ENCODE measurements at places on chromosomes 5 and 9.

- DNase-seq, result no peak
These were observed 26.6 kb downstream of the ERAP2 start for GRCh38 chr5:96902876-96903275.

- no peak for DNase-seq
These were observed 1495.8 kb downstream of the EFNA5 start for GRCh38 chr5:106174903-106175302.

- DNase-seq, result no peak
These were observed 12.5 kb downstream of the GARNL3 start for GRCh38 chr9:127277099-127277498.

DNA sequence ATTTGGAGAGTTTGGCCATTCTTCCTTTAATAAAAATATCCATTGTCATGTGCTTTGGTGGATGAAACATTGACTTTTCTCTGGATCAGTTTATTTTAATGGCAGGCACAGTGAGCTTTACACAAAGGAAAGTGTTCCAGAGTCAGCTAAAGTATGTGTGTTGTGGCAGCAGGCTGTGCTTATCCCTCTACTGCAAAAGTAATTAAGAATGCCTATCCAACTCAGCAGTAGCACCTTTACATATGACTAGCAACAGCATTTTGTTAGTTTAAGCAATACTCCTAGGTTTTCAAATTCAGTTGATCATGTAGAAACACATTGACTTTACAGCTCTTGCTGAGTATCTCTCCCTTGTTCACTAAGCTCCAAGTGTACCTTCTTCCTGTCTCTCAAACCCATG is 730.5 kb upstream of the RGMB start:
- no peak for DNase-seq

GRCh38 chr5:116472274-116472673 is 102.3 kb downstream of the SEMA6A start:
- DNase-seq, result no peak

DNA sequence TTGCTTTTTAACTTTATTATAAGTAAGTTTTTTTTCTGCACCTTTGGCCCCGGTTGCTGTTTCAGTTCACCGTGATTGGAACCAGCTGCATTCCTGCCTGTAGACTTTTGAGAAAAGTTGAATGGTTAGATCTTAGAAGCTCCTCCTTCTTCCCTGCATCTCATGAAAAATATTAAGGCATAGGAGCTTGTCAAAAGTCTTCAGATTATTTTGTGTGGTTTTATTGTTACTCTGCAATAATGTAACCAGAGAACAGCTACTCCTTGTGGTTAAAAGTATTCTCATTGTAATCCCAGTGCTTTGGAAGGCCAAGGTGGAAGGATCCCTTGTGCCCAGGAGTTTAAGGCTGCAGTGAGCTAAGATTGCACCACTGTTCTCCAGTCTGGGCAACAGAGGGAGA is 3.3 kb upstream of the SLC2A8 start:
- DNase-seq, result no peak

DNA sequence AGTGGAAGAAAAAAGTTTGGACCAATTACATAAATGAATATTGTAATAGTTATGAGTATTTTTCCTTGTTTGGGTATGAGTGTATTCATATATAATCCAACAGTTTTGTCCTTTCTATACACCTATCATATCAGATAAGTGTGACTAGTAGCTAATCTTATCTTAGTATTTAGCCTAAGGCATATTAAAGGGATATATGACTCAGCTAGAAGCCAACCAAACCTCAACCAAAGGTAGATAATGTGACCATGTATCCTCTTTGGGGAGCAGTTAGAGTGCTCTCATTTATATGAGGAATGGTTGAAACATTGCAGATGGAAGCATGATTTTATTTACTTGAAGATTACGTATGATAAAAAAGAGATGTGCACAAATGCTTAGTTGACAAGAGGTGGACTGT is 370.0 kb upstream of the CTNND2 start:
- DNase-seq, result no peak

- no peak for DNase-seq
These were observed 590.2 kb upstream of the MEF2C start for GRCh38 chr5:89473196-89473595.

- no peak for DNase-seq
These were observed 323.7 kb downstream of the ARRDC3 start for GRCh38 chr5:91059409-91059808.

GRCh38 chr9:127396253-127396807 is 639 bp upstream of the SLC2A8 start:
- DNase-seq, result no peak

DNA sequence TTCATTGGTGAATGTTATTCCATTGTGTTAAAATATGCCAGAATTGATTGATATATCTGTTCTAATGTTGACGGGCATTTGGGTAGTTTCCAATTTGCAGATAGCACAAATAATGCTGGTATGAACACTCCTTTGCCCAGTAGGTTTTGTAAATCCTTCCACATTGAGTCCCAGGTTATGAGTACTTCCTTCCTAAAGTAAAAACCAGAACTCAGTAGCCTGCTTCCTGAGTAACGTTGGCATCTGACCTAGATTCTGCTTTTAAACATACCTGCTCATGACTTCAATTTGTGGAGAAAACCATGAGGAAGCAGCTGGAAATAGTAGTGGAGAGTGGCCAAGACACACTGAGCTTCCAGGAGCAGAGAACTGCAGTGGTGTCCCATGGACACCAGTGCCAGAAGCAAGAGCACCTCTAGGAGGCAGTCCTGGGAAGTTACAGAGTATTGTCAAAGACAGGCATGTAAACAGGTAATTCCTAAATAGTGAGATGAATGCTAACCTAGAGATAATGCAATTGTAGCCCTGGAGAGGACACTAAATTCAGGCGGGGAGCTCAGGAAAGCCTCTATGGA is 24.3 kb upstream of the RASGRF2 start:
- DNase-seq, result no peak

GRCh38 chr5:83035373-83036100 is 41.7 kb downstream of the TMEM167A start:
- no peak for DNase-seq

DNA sequence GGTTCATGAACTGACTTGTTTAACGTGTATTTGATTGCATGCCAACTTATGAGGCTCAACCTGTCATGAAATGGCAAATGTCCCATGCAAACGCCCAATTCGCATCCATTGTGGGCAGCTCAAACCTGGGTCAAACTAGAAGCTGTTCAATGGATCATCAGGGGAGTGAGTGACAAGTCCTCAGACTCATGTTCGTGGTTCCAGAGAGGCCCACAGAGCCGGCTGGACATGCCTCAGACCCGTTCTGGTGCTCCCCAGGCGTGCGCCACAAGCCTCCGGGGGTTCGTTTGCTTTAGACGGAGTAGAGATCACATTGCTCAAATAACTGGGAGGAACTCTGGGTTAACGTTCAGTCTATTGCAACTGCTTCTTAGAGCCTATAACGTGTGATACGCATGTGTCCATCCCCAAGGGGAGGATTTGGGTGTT is 15.0 kb downstream of the GFI1B start:
- no peak for DNase-seq

DNA sequence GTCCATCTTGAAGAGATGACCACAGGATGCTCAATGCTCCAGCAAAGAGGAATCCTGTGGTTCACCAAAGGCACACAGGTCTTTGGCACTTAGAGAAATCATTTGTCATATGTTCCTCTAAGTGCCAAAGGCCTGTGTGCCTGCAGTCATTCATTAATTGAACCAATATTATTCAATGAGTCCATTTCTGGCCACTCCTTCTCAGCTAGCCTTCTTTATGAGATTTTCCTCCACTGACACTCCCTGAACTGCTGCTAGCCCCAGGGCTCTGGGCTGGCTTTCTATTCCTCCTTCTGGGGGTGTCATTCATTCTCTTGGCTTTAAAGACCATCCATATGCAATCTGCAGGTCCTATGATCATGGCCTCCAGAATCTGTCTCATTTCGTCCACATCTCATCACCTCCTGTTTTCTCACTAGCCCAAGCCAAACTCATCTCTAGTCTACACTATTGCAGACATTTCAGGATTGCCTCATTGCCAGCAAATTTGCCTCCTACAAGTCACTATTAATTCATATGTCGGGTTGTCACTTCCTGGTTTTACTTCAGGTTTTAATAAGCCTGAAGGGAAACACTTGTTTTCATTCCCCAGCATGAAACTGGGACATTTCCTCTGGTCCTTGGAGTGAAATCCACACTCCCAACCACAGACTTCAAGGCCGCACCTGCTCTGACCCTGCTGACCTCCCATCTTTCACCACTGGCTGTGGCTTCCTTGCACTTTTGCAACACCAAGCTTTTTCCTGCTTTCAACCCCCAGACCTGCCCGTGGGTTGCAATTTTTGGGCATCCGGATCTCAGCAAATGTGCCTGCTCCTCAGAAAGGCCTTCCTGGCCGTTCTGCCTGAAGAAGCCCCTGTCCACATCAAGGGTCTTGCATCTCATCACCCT is 35.1 kb downstream of the KCNIP1 start:
- no peak for DNase-seq

GRCh38 chr5:16894236-16895057 is 41.6 kb downstream of the MYO10 start:
- DNase-seq, result no peak

GRCh38 chr9:93194221-93194625 is 10.3 kb downstream of the WNK2 start:
- no peak for DNase-seq

DNA sequence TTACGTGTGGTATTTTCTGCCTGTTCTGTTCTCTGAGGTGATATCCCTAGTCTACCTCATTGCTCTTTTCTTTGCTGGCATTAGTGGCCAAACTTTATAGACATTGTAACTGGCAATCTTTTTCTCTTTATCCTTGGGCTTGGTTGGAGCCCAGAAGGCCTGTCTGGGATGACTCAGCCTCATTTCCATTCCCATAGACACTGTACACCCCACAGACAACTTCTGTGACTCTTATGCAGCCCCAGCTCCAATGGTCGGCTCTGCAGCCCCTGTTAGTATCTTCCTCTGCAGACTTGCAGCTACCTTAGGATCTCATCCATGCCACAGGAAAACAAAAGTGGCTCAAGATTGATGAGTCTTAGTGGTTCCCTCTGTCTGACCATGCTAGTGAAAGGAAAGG is 79.8 kb downstream of the CFAP95 start:
- DNase-seq, result no peak

- DNase-seq, result peak; percentile 18
These were observed 30.4 kb downstream of the CAMK4 start for GRCh38 chr5:111254613-111255012.

DNA sequence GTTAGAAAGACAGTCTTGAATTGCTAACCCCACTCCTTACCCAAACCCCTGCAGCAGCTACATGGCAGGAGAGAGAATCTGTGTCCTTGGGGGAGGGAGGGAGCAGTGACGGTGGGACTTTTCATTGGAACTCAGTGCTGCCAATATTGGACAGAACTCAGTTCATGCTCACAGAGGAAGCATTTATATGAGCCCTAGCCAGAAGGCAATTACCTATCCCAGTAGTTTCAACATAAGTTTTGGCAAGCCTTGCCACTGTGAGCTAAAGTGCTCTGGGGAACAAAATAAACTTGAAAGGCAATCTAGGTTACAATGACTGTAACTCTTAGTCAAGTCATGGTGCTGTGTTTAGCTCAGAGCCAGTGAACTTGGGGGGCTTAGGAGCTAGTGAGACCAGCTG is 1013.4 kb upstream of the COX7C start:
- no peak for DNase-seq

DNA sequence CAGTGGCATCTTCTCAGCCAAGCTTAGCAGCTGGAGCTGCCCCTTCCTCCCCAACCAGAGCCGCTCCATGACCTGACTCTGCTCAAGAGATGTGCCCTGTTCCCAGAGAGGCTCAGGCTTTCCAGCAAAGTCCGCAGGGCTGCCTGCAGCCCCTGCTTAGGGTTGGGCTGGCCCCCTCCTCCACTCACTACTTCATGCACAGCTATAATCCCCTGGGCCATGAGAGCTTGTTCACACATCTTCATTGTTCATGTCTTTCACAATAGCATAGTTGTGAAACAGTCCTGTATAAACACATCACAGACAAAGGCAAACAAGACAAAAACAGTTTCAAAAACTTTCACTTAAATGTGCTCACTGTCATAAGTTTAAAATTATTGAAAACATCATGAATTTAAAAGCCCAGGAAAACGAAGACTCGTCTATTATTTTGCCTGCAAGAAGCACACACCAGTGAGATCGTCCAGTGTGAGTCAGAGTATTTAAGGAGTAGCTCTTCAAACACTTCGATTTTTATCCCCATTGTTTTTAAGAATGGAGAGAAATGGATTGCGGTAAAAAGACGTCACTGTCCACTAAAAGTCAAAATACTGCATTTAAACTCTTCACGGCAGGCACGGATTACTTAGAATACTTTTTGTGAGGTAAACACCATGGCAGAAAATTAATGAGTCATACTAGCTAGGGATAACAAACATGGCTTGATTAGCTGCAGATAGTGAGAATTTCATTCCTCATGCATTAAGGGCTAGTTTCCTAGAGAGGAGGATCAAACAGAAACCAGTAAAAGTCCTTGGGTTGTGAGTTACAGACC is 40.7 kb upstream of the S1PR3 start:
- DNase-seq, result no peak

- DNase-seq, result no peak
These were observed 1152.9 kb upstream of the CDH6 start for GRCh38 chr5:30040488-30041118.

- DNase-seq, result no peak
These were observed 33.5 kb downstream of the LNPEP start for GRCh38 chr5:96969366-96969765.

DNA sequence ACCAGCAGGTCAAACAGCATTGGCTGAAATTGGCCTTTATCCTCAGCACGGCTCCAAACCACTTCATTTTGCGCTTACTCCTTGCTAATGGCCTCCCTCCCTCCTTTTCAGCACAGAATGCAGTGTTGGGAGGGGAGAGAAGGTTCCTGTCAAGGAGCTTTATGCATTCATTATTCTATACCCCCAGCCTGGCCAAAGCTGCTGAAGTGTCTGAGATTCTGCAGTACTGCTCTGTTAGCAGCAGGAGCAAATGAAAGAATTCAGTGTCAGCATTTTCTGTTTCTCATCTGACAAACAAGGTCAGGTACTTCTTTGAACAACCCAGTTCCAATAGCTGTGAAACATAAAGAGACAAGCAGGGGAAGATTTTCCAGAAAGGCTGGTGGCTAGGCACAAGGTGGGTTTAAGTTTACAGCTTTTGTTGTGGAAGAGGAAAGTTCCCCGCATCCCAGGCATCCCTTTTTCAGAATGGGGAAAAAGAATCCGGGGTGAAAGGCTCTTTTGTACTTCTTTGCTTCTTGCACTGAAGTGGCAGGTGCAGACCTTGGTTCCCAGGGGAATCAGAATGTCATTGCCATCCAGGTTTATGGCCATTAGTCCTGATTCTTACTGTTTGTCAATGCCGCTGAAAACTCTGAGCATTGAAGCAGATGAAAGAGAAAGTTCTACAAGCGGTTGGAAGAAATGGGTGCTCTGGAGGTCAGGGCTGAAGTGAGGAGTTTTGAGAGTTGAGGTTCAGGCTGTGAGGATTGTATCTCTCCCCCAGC is 109.3 kb upstream of the APC start:
- no peak for DNase-seq

Measured in GM12892 (cell line).